MG63 (cell line): ENCODE measurements at places on chromosomes 16 and 17. TPM values are rescaled to one million over a fixed set of nuclear protein-coding genes. Genes with fewer than 3 reads are reported as not detected.

DNA sequence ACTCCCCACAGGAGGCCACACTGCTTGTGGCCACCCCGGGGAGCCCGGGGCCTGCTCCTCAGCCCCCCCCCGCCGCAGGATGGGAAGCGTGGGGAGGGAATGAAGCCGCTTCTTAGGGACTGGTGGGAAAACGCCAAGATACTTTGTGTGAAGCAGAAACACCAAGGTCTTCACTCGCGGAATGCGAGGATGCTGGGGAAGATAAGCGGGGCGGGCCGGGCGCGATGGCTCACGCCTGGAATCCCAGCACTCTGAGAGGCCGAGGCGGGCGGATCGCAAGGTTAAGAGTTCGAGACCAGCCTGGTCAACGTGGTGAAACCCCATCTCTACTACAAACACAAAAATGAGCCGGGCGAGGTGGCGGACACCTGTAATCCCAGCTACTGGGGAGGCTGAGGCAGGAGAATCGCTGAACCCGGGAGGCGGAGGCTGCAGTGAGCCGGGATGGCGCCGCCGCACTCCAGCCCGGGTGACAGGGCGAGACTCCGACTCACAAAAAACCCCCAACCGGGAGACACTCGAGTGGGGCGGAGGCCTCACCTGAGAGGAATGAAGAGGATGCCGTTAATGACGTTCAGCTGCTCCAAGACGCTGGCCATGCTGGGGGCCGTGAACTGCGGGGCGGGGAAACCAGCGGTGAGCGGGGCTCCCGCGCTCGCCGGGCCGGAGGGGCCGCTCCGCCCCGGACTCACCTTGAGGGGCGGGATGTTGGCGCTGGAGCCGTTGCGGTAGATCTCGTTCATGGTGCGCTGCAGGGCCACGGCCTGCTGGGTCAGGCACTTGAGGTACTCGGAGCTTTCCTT lies 20.3 kb downstream of the CLUH start:
- no peak for DNase-seq

- DNase-seq = no peak
These were observed 40.7 kb upstream of the ANKFY1 start for GRCh38 chr17:4304417-4305027.

DNA sequence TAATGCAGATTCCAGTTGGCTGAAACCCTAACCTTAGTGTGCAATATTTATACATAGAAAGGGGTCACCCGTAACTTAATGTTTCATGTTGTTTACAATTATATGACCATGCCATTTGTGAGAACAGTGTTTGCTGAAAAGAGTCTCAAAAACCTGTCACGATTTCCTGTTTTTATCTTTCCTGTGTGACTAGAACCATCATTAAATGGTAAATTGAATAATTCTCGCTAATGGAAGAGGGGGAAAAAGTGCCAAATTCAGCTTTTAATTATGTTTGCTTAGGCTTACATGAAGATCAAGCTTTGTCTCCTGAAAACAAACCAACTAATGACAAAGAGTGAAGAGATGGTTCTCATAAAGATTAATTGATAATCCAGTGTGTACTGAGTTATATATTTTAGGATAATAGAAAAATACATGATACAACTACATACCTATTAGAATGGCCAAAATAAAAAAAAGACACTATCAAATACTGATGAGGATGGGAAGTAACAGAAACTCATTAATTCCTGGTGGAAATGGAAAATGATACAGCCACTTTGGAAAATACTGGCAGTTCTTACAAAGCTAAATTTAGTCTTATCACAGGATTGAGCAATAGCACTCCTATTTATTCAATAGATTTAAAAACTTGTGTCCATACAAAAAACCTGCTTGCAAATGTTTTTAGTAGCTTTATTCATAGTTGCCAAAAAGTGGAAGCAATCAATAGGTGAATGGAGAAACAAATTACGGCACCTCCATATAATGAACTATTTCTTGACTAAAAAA lies 141.7 kb downstream of the CDK5R1 start:
- DNase-seq = no peak

DNA sequence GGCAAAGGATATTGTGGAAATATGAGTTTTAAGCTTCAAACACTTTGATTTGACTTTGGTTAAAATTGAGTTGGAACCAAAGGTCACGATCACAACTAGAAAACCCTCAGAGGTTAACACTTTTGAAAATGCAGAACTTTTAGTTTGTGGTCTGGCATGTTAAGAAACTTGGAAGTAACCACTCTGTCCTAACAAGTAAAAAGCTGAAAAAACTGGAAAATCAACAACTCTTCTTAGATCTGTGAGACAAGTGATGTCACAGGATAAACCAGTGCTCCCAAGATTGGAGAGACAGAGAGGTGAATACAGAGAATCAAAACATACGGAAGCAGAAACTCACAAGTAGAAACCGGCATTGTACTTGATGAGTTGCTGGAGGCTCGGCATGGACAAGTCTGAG lies 17.4 kb downstream of the MFSD6L start:
- no peak for DNase-seq

- peak; percentile 58 for DNase-seq
These were observed 2.0 kb downstream of the RARA start for GRCh38 chr17:40310882-40311391.

GRCh38 chr17:72588961-72589360 lies 468.1 kb downstream of the SOX9 start:
- DNase-seq = no peak

DNA sequence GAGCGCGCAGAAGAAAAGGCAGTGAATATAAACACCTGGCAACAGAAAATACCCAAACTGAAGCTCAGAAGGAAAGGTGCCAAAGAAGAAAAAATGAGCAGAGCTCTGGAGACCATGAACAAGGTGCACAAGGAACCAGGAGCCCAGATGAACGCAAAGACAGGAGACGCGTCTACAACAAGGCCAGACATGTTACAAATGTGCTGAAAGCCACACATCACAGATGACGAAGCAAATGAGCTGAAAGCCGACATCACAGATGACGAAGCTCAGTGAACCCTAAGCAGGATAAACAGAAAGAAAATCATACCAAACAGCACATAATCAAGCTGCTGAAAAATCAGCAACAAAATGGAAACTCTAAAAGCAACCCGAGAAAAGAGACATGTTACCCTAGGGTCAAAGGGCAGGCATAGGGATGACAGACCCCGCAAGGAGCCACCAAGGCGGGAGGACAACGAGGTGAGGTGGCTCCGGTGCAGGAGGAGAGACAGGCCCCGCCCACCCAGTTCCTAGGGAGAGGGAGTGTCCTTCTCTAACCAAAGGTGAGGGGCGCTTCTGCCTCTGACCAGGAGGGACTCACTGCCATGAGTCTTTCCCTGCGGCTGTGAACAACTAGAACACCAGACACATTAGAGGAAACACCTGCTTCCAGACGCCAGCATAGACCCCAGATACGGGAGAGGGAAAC lies 39.1 kb downstream of the CCDC57 start:
- no peak for DNase-seq

- no peak for DNase-seq
These were observed 113.8 kb downstream of the MSI2 start for GRCh38 chr17:57370037-57370581.

DNA sequence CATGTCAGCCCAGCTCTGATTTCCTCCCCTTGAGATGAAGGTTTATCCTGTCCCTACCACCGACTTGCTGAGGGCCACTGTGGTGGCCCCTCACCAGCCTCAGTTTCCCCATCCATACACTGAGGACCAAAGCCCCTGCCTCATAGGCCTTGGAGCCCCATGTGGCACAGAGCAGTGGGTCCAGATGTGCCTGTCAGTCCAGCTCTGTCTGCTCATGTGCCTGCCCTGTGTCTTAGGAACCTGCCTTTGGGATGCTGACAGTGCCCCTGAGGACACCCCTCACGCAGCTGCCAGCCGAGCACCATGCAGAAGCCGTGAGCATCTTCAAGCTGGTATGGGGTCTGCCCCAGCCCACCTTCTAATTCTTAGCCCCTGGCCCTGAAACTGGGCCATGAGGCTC lies 35.7 kb downstream of the MYO15A start:
- DNase-seq = no peak

DNA sequence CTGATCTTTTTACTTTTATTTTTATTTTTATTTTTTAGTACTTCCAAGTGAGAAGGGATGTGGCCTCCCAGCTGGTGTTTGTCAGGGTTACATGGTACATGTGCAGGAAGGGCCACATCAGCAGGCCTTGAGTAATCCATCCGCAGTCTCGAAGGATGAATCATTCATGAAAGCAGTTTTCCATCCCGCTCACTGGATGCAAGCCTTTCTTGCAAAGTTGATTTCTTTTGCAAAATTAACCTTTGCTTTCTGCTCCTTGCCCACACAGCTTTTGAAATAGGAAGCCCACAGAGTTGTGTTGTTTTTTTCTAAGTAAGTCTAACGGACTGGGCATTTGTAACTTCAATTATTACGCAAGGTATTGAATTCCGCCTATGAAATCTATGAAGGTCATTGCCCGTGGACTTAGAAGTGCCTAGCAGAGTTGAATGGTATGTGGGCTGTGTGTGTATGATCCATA lies 157.4 kb downstream of the PRKCA start:
- peak; percentile 85 for DNase-seq

Gene PHLPP2
- 3.3 and 4.9 TPM in 2 replicates for total RNA-seq

Gene ATP1B2
- not detected in 2 replicates for total RNA-seq

Gene REXO5
- 16.2 and 28.8 TPM in 2 replicates for total RNA-seq

Gene KRT40
- total RNA-seq = not detected in 2 replicates

Gene GRN
- total RNA-seq = 109 and 170 TPM in 2 replicates
